MM.1S (cell line): ENCODE measurements at places on chromosomes 7 and 10.

- no peaks in the 10 kb centered on the region for H3K27me3 ChIP-seq
- H3K4me3 ChIP-seq, result no peak overlapping the region
- no peak for DNase-seq
- H3K27ac ChIP-seq, result no peak overlapping the region
- H3K4me1 ChIP-seq, result no peaks in the 10 kb centered on the region
Observed at GRCh38 chr10:34593374-34593890, 221.7 kb downstream of the PARD3 start.

GRCh38 chr7:151143261-151144015, 24.1 kb downstream of the GBX1 start:
- no peaks in the 10 kb centered on the region for H3K27me3 ChIP-seq
- no peak overlapping the region for H3K4me3 ChIP-seq
- H3K27ac ChIP-seq, result no peak overlapping the region
- no peaks in the 10 kb centered on the region for H3K4me1 ChIP-seq

- H3K4me3 ChIP-seq, result peak overlapping the region; percentile 89; the same call in 1 of the 2 replicates
- no peaks in the 10 kb centered on the region for H3K36me3 ChIP-seq
- H3K4me1 ChIP-seq, result peaks cover 12% of the 10 kb centered on the region
Observed at GRCh38 chr10:87860156-87860795, 3.1 kb downstream of the KLLN start.

GRCh38 chr10:68301301-68301700, 30.6 kb upstream of the HNRNPH3 start:
- H3K27ac ChIP-seq, result peak overlapping the region; percentile 14; the same call in 1 of the 2 replicates
- no peaks in the 10 kb centered on the region for H3K36me3 ChIP-seq
- H3K27me3 ChIP-seq, result no peaks in the 10 kb centered on the region
- peaks cover 13% of the 10 kb centered on the region for H3K4me1 ChIP-seq
- peak; percentile 30 for DNase-seq
- no peak overlapping the region for H3K4me3 ChIP-seq

- H3K27ac ChIP-seq, result peak overlapping the region; percentile 87
- H3K4me1 ChIP-seq, result peaks cover 52% of the 10 kb centered on the region
- H3K27me3 ChIP-seq, result no peaks in the 10 kb centered on the region
- no peaks in the 10 kb centered on the region for H3K36me3 ChIP-seq
- peak overlapping the region; percentile 93 for H3K4me3 ChIP-seq
- peak; percentile 36 for DNase-seq
Observed at GRCh38 chr10:44960482-44961229, 1.1 kb downstream of the RASSF4 start.

DNA sequence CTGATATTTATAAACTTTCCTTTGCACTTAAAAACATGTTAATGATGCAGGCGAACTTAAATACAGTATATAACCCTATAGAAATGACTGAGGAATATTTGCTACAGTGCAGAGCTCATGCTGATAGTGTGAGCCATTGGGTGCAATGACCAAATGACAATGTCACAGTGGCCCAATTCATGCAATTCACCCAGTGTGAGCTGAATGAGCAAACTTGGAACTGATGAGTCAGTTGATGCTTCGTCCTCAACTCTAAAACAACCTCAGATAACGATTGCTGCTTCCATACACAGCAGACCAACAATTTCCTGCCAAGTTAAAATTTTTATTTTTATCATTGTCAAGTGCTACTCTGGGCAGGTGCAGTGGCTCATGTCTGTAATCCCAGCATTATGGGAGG, 12.1 kb upstream of the ZC3HAV1L start:
- no peak overlapping the region for H3K4me3 ChIP-seq
- no peak for DNase-seq
- no peak overlapping the region for H3K27ac ChIP-seq
- 0 out of 2 replicates have a peak, but pooled peaks cover 7% of the 10 kb centered on the region for H3K4me1 ChIP-seq

GRCh38 chr10:126734967-126735366, 64.5 kb upstream of the C10orf90 start:
- H3K36me3 ChIP-seq, result no peaks in the 10 kb centered on the region
- H3K4me1 ChIP-seq, result no peaks in the 10 kb centered on the region
- no peak overlapping the region for H3K4me3 ChIP-seq
- H3K27ac ChIP-seq, result no peak overlapping the region
- H3K27me3 ChIP-seq, result no peaks in the 10 kb centered on the region

DNA sequence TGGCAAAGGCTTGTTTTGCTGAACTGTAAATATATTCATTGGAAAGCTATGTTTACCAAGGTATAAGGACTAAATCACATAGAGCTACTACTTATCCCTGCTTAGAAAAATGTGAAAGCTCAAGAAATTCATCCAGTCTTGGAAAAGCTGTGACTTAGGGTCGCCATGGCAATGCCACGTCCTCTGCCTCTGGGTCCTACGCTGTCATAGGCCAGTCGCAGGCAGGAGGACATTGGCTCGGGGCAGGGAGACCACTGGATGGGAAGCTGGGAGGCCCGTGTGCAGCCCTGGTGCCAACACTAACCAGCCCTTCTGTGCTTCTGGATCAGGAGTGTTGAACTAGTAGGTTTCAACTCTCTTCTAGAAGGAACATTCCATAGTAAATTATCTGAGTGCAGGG, 67.3 kb upstream of the PDZD8 start:
- no peaks in the 10 kb centered on the region for H3K36me3 ChIP-seq
- no peak overlapping the region for H3K4me3 ChIP-seq
- H3K27me3 ChIP-seq, result no peaks in the 10 kb centered on the region

DNA sequence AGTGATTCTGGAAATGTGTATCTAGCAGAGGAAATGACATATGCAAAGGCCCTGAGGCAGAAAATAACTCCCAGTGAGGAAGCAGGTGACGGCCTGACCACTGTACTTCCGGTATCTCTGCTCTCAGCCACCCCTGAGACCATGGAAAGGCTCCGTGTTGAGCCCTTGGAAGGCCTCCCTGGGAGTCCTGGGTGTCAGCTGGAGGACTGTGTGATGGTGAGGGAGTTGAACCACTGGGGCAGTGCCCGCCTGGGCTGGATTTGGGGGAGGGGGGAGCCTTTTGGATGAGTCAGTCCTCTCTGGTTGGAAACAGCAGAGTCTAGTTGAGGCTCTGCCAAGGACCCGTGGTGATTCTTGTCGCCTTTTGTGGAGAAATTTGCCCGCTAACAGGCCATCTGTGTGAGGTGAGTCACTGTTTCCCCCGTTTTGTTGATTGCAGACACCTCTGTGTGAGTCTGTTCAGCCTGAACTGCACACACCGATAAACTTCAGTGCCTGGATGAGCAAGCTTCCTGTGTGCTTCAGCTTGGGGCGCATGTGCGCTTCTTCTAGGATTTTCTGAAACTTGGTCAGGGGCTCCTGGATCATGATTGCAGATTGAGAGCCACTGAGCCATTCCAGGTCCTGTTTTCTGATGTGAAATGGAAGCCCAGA, 98.6 kb downstream of the GRK5 start:
- peak overlapping the region; percentile 81 for H3K4me3 ChIP-seq
- H3K27me3 ChIP-seq, result no peaks in the 10 kb centered on the region
- DNase-seq, result peak; percentile 86
- peaks cover 47% of the 10 kb centered on the region for H3K4me1 ChIP-seq
- no peaks in the 10 kb centered on the region for H3K36me3 ChIP-seq

- H3K27me3 ChIP-seq, result peaks cover 40% of the 10 kb centered on the region
- H3K4me1 ChIP-seq, result peaks cover 3% of the 10 kb centered on the region; the same call in 1 of the 2 replicates
- H3K36me3 ChIP-seq, result no peaks in the 10 kb centered on the region
- peak; percentile 58 for DNase-seq
Observed at GRCh38 chr10:113169853-113170460, 219.9 kb downstream of the TCF7L2 start.

- no peak for DNase-seq
- no peaks in the 10 kb centered on the region for H3K4me1 ChIP-seq
- no peaks in the 10 kb centered on the region for H3K36me3 ChIP-seq
- H3K27me3 ChIP-seq, result peaks cover 18% of the 10 kb centered on the region
Observed at GRCh38 chr10:89640241-89640640, 4.8 kb downstream of the PANK1 start.

DNA sequence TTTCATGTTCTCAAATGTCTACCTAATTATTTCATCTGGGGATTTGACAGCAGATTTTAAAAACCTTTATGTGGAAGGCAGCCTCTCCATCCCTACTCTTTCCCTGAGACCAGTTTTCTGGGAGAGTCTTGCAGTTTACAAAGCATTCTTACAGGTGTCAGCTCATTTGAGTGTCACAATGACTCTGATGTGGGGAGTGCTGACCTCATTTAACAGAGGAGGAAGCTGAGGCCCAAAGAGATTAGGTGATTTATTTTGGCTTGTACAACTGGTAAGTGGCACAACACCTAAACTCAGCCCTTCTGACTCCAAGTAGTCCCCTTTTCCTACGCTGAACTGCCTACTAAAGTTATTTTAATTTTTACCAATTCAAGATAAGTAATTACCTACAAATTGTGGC, 33.3 kb upstream of the MAT1A start:
- H3K4me1 ChIP-seq, result no peaks in the 10 kb centered on the region
- no peak overlapping the region for H3K27ac ChIP-seq
- no peak overlapping the region for H3K4me3 ChIP-seq
- H3K36me3 ChIP-seq, result no peaks in the 10 kb centered on the region
- DNase-seq, result no peak
- no peaks in the 10 kb centered on the region for H3K27me3 ChIP-seq

DNA sequence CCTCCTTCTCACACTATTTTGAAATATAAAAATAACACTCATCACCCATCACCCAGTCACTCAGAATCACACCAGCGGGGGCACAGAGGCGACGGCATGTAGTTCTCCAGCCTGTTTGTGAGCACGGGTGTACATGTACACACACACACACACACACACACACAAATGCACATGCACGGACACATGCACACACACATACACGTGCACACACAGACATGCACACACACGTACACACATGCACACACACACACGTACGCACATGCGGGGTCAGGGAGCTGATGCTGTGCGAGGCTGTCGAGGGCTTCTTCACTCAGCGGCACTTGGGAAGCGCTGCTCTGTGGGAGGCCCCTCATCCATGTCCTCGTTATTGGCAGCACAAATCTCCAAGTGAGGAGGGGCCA, 178.8 kb downstream of the ELFN1 start:
- DNase-seq, result no peak
- no peak overlapping the region for H3K27ac ChIP-seq
- no peaks in the 10 kb centered on the region for H3K36me3 ChIP-seq
- H3K4me1 ChIP-seq, result no peaks in the 10 kb centered on the region

- H3K27me3 ChIP-seq, result no peaks in the 10 kb centered on the region
- no peak overlapping the region for H3K4me3 ChIP-seq
- H3K27ac ChIP-seq, result no peak overlapping the region
- no peaks in the 10 kb centered on the region for H3K36me3 ChIP-seq
Observed at GRCh38 chr7:47940088-47941013, 7.9 kb downstream of the PKD1L1 start.

- peak overlapping the region; percentile 35 for H3K4me3 ChIP-seq
- H3K27me3 ChIP-seq, result no peaks in the 10 kb centered on the region
- H3K4me1 ChIP-seq, result peaks cover 69% of the 10 kb centered on the region
Observed at GRCh38 chr7:137981668-137982067, 20.2 kb downstream of the CREB3L2 start.

GRCh38 chr7:46349490-46349889, 428.4 kb upstream of the IGFBP3 start:
- no peak overlapping the region for H3K27ac ChIP-seq
- no peaks in the 10 kb centered on the region for H3K4me1 ChIP-seq
- no peak for DNase-seq
- no peaks in the 10 kb centered on the region for H3K36me3 ChIP-seq
- no peak overlapping the region for H3K4me3 ChIP-seq

- no peak overlapping the region for H3K4me3 ChIP-seq
- DNase-seq, result no peak
- no peaks in the 10 kb centered on the region for H3K36me3 ChIP-seq
Observed at GRCh38 chr10:35318551-35318950, 17.8 kb upstream of the CCNY start.

- no peaks in the 10 kb centered on the region for H3K36me3 ChIP-seq
- H3K27me3 ChIP-seq, result no peaks in the 10 kb centered on the region
- no peak overlapping the region for H3K4me3 ChIP-seq
- H3K4me1 ChIP-seq, result no peaks in the 10 kb centered on the region
Observed at GRCh38 chr7:113392421-113392820, 274.1 kb upstream of the SMIM30 start.

DNA sequence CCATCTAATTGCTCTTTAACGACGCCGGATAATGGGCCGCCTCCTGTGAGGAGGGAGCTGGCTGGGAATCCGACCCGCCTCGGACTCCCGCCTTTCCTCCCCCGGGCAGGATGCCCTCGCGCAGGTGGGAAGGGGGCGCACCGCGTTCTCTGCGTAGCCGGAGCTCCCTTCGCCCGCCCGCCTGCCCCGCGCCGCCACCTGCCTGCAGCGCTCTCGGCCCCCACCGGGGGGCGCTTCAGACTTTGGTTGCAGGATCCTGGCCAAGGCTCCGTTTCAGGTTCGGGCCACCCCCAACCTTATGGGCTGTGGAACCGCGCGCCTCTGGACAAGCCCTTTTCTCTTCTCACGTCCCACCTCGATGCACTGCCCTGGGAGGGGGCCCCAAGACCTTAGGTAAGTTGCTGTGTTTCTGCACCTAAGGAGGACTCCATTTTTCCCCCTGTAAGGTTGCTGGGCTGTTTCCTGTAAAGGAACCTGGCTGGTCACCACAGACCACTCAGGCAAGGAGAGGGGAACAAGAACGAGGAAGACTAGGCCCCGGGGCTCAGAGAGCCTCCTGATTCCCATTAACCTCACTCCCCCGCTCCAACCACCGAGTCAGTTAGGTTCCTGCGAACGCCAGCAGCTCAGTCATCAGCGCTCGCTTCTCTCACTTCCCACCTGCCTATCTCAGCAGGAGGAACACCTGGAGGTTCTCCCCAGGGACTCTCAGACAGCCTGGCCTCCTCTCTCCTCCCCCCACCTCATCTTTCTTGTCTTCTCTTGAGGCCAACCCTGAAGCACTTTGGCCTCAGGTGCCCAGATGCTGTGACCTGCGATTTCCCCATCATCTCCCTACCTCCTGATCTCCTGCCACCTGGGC, 11.3 kb upstream of the KAZALD1 start:
- no peaks in the 10 kb centered on the region for H3K36me3 ChIP-seq
- H3K4me1 ChIP-seq, result peaks cover 10% of the 10 kb centered on the region
- DNase-seq, result peak; percentile 74
- peak overlapping the region; percentile 69 for H3K4me3 ChIP-seq
- peak overlapping the region; percentile 7; the same call in 1 of the 2 replicates for H3K27ac ChIP-seq

DNA sequence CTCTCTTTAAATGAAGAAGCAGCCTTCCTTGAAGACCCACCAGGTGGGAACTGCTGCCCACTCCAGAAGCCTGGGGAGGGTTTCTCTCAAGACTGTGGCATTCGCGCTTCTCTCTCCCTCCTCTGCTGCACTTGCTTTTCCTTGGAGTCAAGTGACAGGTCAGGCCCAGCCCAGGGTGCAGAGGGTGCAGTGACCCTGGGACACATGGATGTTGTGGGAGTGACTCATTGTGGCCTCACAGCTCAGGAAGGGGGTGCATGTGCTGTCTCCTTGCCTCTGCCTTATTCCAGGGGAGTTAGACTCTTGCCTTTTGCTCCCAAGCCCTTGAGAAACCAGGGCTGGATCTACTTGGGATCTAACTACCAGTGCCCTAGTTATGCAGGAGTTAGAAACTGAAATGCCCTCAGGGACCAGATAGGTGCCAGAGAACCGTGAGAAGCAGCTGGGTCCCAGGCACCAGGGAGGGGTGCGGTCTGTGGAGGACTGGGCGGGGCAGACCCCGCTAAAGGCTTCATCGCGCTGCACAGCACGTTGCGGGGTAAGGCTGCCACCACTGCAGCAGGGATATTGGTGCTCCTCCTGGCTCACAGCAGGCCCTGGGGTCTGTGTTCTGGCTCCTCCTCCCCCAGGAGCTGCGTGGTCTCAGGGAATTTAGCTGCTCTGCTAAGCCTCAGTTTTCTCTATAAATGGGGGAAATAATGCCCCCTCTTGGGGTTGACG, 11.4 kb downstream of the FAM241B start:
- no peak overlapping the region for H3K4me3 ChIP-seq
- H3K27ac ChIP-seq, result no peak overlapping the region
- no peaks in the 10 kb centered on the region for H3K4me1 ChIP-seq
